Peyer's patch (tissue), 4 donors: ENCODE measurements at places on chromosomes 6 and 20.

- DNase-seq = no peak
Measured at GRCh38 chr20:62321521-62321948, 18.7 kb downstream of the ADRM1 start.

DNA sequence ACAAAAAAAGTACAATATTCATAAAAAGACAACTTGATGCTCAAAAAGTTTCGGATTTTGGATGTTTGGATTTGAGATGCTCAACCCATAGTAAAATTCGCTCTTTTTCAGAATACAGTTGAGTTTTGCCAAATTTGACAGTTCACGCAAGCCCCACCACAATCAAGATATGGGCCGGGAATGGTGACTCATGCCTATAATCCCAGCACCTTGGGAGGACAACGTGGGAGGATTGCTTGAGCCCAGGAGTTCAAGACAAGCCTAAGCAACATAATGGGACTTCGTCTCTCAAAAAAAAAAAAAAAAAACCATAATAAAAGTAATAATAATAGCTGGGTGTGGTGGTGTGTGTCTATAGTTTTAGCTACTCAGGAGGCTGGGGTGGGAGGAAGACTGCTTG lies 51.3 kb downstream of the PHF20 start:
- no peak for DNase-seq

- DNase-seq = no peak
Measured at GRCh38 chr6:45003961-45004360, 324.2 kb upstream of the RUNX2 start.

GRCh38 chr6:116450769-116451740 lies 10.1 kb upstream of the CALHM6 start:
- DNase-seq = no peak
